CD4-positive, alpha-beta T cell treated with Interleukin-17A for 4 hours (primary cell): ENCODE measurements at places on chromosomes 16 and 17.
A peak's percentile ranks its signal among the peaks of the same experiment; 100 is the strongest.

- DNase-seq = no peak
Observed at GRCh38 chr17:43549496-43549895, 3.4 kb upstream of the ETV4 start.

DNA sequence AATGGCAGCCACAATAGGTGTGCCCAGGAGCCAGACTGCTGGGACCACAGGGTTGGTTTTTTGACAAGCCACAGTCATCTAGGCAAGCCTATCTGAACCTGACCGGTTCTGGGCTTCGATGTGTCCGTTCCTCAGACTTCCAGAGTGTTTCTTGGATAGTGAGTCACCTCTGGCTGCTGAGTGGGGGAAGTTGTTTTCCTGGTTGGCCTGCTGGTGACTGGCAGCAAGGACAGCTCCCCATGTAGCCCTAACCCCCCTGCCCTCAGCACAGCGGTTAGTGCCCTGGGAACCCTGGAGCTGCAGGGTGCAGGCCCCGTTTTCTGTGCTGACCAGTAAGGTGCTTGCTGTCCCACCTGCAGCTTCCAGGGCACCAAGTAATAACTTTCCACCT lies 65.5 kb downstream of the PLD6 start:
- DNase-seq = no peak

DNA sequence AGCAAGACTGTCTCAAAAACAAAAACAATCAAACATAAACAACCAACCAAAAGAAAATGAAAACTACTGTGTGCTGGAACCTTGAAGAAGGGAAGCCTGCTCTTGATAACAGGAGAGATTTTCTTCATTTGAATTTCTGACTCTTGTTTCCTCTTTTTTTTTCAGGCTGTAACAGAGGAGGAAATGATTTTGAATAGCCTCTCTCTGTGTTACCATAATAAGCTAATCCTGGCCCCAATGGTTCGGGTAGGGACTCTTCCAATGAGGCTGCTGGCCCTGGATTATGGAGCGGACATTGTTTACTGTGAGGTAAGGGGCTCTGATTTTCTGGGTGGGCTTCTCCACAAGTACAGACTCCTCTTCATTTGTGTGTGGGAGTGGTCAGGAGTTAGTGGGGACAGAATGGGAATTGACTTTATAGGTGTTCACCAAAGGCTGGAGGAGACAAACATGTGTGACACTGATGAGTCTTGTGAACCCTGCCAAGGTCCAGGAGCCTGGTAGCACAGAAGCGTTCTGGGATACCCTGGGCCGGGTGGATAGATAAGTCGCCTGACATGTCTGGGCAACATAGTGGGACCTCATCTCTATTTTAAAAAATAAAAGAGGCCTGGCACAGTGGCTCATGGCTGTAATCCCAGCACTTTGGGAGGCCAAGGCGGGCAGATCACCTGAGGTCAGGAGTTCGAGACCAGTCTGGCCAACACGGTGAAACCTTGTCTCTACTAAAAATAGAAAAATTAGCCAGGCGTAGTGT lies 14.9 kb downstream of the DUS2 start:
- DNase-seq = no peak

DNA sequence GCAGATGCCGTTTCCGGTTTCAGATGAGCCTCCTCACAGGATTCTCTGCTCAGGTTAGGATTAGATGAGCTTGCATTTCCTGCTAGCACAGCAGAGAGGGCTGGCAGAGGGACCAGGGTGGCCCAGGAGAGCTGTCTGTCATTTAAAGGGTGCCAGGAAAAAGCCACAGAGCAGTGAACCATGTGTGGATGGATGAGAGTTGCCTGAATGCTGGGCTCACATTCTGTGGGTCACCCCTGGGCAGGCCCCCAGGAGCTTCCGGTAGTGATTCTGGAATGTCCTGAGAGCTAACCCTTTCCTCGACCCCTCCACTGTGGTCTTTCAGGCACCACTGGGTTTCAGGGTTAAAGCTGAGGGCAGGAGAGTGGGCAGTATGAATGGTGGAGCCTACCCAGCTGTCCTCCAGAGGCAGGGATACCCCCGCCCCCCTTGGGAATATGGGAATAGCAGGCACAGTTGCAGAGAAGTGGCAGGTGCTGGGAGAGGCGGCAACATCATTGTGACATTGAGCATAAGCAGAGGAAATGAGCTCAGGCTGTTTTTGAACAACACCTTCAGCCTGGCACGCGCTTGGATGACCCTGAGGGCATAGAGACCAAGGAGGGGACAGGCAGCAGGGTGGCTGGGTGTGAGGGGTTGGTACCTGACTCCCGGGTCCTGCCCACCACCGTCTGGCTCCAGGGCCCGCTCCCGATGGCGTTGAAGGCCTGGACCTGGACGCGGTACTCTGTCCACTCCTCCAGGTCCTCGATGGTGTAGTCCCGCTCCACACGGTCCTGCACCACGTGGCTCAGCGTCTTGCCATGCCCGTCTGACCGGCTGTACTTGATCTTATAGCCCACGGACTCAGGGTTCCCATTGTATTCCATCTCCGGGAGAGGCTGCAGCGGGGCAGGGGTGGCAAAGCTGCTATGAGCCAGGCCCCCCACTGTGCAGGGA lies 83.0 kb upstream of the CDC42EP4 start:
- DNase-seq = no peak

DNA sequence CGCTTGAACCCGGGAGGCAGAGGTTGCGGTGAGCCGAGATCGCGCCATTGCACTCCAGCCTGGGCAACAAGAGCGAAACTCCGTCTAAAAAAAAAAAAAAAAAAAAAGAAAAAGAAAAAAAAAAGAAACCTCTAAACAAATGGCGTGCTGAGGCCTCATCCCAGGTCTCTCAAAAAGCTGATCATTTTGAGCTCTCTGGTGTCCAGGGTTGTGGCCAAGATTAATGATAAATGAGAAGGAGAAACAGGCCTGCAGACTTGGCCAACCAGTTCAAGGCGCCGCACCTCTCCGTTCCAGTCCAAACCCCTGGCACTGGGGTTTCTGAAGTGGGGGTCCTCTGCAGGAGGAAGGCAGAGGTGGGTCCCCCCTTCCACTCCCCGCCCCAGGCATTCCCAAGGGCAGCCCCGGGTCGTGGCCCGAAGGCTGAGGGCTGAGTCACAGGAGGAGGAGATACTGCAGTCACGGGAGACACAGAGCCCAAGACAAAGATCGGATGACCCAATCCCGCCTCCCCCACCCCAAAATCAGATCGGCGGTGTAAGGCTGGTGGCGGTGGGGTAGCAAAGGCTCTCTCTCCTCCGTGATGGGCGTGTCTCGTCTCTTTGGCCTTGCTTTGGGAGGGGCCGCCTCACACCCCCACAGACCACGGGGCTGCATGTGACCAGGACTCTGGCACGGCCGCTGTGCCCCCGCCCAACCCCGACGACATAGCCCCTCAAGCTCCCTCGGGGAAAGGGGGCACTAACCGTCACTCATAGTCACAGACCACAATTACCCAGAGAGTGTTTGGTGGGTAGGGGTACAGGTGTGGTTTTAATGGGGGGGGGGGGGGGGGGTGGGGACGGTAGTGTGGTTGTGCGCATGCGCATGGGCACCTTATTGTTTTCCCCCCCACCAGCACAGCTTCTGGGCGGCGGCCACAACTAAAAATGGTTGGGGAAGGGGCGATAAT lies 1.1 kb downstream of the VAT1 start:
- DNase-seq = peak; percentile 69

DNA sequence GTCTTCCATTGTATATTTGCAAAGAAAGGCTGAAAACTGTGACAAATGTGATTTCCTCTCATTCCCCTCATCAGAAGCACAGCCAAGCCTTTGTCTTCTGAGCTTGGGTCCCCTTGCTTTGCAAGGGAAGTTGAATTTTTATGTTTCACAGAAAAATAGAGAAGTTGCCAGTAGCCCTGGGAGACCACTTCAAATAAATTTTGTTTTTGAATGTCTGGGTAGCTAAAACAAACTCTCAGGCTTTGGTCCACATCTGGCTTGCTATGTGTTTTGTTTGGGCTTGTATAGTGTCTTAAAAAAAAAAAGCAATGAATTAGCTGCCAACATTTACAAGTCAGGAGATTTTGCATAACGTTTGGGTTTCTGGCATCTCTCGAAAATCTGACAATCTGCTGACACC lies 24.1 kb downstream of the PIK3R6 start:
- DNase-seq = no peak
